Umbilical cord (tissue), 2 donors: ENCODE measurements at places on chromosomes 4 and X. TPM values are rescaled to one million over a fixed set of nuclear protein-coding genes. Genes with fewer than 3 reads are reported as not detected.

GRCh38 chr4:7034262-7035081, 8.7 kb upstream of the TADA2B start:
- DNase-seq: no peak

GRCh38 chrX:150088042-150088441, 149.8 kb upstream of the EOLA2 start:
- no peak for DNase-seq

- DNase-seq: no peak
Measured at GRCh38 chrX:47446431-47446830, 36.6 kb downstream of the ZNF41 start.

Gene SPANXN4
- not detected for total RNA-seq

Gene PDCL2
- not detected for total RNA-seq
